ENCODE measurements at places on chromosomes 4 and X.

DNA sequence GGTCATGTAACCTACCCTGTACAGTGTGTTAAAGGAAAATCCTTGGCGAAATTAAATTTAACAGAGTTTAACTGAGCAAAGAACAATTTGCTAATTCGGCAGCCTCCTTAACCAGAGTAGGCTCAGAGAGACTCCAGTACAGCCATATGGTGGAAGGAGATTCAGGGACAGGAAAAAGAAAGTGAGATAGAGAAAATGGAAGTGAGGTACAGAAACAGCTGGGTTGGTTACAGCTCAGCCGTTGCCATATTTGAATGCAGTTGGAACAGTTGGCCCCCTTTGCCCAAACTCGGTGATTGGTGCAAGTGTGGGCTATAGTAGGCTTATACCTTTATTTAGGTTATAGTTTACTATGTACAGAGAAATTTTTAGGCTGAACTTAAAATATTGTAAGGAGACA is 48.8 kb upstream of the GBA3 start:
- no peak for DNase-seq

DNA sequence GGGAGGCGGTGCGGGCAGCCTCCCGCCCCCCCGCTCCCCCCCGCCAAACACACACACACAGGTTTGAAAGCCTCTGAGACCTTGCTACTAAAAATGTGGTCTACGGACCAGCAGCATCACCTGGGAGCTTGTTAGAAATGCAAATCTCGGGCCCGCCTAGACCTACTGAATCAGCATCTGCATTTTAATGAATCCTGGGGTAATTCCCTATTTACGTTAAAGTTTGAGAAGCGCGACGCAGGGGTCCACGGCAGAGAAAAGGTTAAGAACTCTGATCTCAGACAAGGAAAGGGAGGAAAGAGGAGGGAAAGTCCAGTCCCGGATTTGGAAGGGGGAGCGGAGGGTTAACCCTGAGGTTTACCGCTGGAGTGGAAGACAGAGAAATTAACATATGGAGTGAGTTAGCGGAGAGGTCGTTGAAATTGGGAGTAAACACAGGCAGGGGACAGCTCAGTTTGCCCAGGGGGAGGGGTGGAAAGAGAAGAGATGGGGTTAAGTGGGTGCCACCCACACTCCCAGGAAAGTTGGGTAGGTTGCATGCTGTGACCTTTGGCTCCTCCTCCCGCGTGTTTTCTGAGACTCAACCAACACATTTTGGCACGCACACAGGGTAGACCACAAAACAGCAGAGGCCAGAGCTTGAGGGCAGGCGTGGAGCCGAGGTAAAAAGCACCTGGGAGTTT is 483.6 kb downstream of the BCOR start:
- peak; percentile 63 for DNase-seq

DNA sequence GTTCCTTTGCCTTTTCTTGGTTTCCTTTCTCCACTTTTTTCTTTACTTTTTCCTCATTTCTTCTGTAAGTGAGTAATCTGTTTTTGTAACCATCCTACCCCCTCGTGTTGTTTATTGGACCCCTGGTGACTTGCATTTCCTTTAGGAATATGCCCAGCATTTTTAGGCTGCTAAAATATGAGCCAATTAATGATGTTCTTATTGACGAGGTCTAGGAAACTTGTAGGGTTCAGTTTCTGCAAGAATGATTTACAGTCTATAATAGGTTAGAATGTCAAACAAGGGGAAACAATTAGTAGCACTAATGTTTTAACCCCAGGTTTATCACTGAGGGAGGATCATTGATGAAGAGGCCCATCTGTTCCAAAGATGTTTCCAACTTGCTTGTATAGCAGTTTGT is 79.0 kb downstream of the CPE start:
- DNase-seq = no peak

- DNase-seq = no peak
These were observed 34.4 kb upstream of the HMX1 start for GRCh38 chr4:8905773-8906667.

DNA sequence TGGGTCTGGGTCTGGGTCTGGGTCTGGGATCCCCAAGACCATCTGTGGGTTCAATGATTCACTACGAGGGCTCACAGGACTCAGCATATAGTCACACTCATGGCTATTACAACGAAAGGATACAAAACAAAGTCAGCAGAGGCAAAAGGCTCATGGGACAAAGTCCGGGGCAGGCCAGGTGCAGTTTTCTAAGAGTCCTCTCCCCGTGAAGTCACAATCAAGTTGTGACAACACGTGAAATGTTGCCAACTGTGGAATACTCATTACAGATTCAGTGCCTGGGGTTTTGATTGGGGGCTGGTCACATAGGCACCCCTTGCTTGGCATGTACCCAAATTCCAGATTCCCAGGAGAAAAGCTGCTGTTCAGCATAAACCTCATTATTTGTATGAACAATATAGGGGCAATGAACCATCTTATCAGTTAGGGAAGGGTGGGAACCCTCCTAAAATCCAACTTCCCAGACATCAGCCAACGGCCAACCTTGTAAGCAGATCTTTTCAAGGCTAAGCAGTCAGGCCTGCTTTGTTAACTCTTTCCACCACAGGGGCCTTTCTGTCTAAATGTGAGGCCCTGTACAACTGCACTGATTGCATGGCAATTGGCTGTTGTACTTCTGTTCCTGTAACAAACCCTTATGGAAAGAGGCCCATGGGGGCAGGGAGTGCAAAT is 58.2 kb upstream of the DIPK2B start:
- no peak for DNase-seq

DNA sequence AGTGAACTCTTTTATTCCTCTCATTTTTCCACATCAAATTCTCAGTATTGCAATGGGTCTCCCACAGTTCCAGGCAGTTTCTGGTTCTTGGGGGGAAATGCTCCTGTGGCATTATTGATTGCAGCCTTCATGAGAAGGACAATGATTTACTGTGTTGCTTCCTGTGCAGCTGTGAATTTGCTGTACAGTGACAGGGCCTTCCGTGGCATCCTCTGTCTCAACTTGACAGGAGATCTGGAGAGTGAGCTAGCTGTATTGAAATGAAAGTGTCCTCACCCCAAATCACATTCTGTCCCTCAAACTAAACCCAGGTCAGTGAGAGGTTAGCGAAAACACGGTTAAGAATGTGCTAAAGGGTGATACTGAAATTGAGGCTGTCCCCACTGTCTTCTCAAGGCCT is 77.1 kb upstream of the ATOH1 start:
- DNase-seq = no peak

DNA sequence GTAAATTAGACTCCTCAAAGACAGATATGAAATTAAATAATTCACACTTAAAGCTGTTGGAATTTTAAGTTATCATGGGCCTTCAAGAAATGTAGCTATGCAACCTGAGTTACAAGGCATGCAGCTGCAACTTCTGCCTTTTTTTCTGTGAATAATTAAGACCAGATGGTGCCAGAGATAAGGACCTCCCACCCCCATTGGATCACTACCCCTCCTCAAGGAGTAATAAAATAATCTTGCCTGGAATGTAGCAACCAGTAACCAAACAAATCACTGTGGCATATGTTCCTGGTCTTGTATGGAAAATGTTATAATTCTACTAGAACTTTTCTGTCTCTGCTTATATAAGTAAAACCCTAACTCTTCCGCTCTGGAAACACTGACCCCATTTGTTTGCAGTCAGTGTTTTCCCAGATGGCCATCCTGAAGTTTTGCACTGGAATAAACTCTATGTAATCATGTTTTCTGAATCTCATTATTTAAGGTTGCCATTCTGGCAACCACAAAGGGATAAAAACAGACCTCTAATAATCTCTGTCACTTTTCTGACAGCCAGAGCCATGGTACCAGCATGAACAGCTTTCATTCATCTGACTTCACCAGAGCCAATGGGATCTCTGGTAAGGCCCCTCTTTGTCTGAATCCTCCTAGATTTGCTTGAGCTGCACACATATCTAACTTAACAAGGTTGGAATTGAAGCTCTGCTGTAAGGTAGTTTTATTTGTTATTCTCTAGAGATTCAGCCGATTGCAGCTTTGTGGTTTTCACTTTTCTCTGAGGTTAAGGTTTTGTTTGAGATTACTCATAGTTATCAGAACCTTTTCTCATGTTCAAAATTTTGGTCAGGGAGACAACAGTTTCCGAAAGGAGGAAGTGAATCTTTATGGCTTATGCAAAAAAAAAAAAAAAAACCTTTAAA is 274.6 kb downstream of the NAF1 start:
- DNase-seq = no peak

DNA sequence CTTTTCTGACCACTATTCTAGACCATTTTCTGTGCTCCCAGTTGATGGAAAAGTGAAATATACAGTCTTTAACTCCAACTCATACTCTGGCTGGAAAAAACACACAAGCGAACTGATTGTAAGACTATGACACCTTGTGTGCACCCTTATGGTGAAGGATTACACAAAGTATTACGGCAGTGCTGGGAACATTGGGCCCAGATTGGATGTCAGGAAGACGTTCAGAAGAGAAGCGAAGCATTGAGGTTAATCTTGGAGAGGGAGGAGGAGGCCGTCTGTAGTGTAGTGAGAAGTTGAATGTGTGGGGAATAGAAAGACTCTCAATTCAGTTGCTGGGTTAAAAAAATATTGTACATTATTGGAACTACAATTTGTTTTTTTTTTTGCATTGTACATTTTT is 50.0 kb downstream of the GRIA2 start:
- DNase-seq = no peak

DNA sequence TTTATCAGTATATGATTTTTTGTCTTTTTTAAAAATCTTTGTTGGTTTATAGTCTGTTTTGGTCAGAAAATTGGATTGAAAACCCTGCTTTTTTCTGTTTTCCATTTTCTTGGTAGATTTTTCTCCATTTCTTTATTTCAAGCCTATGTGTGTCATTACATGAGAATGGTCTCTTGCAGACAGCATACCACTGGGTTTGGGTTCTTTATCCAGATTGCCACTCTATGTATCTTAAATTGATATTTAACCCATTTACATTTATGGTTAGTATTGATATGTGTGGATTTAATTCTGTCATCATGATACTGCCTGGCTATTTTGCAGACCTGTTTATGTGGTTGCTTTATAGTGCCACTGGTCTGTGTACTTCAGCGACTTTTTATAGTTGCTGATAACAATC is 239.9 kb upstream of the NDST4 start:
- no peak for DNase-seq

DNA sequence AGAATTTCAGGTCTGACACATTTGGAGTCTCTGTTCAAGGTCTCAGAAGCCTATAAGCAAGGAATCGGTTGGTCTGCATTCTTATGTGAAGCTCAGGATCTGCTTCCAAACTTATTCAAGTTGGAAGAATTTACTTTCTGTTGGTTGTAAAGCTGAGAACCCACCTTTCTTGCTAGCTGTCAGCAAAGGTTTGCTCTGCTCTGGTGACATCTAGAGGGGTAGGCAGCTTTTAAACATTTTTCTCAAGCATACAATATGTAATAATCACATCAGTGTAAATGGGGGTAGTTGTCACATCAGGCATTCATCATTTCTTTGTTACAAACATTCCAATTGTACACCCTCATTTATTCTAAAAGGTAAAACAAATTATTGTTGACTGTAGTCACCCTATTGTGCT is 935.2 kb downstream of the TRAM1L1 start:
- no peak for DNase-seq

DNA sequence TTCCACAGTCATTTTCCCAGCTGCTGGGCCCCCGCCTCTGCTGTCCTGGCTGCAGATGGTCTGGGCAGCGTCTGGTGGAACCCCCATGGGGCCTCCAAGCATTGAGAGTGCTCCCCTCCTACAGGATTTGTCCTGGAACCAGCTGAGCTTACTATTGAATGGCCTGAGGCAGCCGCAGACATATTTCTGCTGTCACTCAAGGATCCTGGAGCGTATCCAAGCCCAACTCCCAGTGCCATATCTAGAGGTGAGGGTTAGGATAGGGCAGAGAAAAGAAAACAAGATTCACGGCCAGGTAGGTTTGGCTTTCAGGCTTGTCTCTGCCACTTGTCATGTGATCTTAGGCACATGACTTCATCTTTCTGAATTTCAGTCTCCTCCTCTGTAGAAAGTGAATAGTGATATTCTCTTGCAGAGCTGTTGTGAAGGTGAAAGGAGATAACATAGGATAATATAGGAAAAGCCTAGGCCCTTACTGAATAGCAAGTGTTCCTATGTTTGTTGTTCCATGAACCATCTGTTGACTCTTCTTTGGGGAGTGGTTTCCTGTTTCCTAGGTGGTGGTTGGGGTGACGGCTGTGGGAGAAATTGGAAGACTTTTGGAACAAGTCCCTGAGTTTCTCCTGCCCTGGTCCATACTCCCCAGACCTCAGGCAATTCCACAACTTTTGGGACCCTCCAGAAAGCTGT is 52.3 kb downstream of the SEPSECS start:
- no peak for DNase-seq

DNA sequence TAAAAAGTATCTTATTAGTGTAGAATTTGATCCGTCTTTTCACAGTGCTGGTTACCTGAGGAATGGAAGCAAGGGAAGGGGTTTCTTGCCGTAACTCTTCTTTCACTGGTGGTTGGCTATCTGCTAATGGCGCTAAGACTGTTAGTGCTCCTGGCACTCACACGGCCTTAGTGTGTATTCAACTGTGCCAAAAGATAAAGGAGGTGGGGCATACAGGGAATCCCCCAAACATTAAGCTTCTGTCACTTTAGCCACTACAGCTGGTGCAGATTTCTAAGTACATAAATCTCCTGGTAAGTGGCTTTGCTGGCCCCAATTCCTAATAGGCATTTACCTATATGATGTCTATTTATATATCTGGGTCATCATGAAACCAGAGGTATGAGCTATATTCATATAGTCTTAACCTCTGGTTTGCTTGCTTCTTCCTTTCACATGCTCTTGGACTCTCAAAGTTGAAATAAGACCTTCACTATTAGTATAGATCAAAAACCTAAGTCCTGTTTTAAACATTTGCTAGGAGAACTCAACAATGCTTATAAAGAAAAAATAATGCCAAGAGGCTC is 95.1 kb downstream of the TSPAN7 start:
- DNase-seq = no peak

DNA sequence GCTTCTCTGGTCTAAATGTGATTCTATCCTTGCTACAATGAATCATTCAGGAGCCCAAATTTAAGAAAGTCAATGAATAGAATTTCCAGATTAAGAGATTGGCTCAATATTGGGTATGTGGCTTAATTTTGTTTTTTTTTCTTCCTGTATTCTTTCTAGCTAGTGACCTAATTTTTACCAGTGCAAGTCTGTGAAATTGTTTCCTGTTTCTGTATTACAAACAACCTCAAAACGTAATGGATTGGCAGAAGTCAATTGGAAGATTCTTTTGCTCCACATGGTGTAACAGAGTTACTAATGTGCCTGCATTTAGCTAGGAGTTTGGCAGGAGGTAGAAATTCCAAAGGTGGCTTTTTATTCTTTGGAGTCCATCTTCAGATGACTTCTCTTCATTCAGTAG is 17.6 kb downstream of the DYNLT3 start:
- DNase-seq = no peak

DNA sequence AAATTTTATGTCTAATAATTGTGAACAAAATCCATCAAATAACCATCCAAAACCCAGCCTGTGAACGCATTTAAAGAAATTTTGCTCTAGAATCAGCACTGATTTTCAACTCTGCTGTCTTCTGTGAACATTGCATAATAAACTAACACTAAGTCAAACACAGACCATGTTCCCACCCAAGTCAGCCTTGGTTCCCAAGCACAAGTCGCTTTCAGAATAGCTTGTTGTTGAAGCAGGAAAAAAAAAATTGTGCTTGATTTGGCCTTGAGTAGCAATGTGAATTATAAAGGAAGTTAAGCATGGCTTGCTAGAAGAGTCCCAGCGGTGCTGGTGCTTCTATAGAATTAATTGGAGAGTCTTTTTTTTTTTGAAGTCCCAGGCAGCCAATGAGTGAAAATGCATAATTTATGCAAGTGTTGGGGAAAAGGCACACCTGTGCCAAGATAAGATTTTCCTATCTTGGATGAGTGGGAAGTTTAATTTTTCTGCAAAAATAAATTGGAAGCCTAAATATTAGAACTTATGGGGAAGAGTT is 42.1 kb downstream of the HHIP start:
- DNase-seq = no peak

Measured in activated CD4-positive, alpha-beta T cell treated with anti-CD3 and anti-CD28 coated beads, Interleukin-2, amount 50 U/mL, for 4 hours (primary cell).